ENCODE measurements at places on chromosomes 5 and 9.

- DNase-seq = no peak
Observed at GRCh38 chr5:669111-669841, 23.9 kb downstream of the TPPP start.

DNA sequence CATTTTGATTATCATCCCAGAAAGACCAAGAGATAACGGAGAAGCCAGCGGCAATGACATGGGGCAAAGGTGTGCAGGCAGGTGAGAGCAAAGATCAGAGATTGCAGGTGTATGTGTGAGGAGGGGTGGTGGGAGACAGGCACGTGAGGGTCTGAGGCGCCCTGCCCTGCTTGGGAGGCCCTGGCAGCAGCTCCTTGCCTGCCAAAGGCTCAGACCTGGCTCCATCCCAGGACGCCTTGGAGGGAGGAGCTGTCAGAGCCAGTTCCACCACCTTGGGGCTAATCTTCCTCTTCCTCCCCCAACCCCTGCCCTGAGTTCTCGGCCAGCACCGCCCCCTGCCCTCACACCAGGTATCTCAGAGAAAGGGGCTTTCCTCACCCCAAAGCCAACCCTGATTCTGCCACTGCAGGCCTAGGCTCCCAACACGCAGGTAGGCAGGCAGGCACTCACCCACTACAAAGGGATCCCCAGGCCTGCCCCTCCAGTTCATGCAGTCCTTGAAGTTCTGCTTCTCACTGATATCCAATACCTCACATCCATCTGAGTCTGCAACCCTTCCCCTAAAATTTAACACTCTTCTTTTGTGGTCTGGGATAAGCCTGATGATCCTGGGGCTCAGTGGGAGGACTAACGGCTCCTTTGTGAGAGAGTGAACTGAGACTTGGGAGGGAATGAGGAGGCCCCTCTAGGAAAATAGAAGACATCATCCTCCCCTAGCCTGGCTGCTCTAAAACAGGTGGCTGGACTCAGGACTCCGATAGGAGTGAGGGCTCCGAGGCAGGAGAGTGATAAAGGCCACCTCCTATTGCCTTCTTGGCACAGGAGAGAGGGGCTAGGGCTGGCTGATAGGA is 1.8 kb downstream of the AQP3 start:
- no peak for DNase-seq

DNA sequence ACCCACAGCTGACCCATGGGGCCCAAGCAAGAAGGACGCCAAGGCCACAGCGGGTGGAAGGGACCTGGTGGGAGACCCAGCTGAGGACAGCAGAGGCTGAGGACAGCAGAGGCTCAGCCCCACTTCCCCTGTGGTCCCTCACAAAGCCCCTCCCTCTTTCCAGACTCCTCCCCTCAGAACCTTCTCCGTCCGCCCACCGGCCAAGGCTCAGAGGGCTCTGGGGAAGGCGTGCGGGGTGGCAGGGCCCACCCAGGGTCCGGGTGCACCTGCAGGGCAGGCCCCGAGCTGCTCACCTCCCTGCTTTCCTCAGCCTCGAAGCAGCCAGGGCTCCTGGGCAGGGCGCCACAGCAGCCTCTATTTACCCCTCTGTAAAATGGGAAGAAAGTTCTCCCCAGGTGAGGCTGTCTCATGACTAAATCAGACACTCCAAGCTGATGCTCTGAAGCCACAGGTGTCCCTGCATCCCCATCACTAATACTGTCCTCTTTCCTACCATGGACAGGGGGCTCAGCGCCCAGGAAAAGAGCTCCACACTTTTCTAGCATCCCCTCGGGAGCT is 137.9 kb upstream of the PPP1R26 start:
- no peak for DNase-seq

- no peak for DNase-seq
Observed at GRCh38 chr5:164392531-164392930, 887.1 kb downstream of the MAT2B start.

DNA sequence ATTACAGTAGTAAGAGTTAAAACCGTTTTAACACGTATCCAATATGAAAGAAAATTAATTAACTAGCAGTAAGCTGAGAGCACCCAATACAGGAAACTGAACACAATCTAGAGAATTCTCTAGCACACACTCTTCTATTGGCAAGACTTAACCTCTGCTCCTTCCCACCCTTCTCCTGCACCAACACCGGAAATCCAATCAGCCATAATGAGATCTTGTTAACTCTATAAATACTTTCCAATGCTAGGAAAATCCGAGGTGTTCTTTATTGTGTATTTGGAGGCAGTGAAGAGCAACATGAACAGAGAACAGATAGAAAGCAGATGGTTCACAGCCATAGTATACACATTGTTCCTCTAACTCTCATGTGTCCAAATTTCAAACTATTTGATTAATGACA is 591.7 kb downstream of the CETN3 start:
- DNase-seq = no peak

DNA sequence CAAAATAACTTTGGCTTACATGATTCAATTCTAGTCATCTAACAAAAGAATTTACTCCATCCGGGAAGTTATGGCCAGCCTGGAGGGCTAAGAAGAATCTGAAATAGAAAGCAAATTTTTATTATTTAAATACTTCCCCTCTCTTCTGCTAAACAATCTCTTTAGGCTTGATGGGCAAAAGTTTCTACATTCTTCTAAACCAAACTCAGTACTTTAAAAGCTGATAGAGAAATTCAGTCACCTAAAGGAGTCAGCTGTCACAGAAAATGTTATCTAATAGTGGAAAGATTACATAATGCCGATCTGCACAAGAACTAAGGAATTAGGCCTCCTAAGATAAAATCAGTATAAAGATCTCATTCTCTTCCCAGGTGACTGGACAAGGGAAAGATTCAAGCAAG is 32.4 kb downstream of the GNAQ start:
- no peak for DNase-seq

DNA sequence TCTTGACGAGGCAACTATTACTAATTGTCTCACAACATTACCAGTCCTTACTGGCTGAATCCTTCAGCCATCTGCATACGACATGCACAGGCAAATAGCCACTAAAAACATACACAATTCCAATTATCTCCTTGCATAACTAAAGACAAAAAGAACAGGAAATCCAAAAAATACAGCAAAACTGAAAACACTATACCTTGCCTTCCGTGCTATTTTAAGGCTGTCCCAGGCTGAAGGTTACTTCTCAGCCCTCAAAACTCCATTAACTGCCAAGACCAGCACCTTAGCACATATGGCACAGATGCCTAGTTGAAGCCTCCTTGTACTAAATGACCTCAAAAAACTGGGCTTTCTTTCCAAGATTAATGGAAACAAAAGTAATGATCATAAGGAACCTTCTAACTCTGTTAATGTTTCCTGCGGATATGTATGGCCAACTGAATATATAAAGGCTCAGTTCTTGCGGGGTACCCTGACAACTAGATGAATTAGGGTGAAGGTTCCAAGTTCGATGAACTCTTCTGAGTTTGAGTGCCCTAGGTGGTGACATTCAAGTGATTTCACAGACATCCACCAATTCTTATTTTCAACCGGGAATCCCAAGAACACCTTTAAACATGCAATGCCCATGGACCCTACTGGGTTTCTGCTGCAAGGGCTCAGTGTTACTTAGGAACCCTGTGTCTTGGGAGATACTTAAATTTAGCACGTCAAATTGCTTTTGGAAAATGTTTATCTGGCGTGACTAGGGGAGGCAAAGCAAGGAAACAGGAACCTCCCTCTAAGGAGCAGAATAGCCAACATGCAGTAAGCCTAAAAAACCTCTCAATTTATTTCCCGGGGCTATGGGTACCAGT is 455.3 kb downstream of the RAB3C start:
- DNase-seq = no peak

DNA sequence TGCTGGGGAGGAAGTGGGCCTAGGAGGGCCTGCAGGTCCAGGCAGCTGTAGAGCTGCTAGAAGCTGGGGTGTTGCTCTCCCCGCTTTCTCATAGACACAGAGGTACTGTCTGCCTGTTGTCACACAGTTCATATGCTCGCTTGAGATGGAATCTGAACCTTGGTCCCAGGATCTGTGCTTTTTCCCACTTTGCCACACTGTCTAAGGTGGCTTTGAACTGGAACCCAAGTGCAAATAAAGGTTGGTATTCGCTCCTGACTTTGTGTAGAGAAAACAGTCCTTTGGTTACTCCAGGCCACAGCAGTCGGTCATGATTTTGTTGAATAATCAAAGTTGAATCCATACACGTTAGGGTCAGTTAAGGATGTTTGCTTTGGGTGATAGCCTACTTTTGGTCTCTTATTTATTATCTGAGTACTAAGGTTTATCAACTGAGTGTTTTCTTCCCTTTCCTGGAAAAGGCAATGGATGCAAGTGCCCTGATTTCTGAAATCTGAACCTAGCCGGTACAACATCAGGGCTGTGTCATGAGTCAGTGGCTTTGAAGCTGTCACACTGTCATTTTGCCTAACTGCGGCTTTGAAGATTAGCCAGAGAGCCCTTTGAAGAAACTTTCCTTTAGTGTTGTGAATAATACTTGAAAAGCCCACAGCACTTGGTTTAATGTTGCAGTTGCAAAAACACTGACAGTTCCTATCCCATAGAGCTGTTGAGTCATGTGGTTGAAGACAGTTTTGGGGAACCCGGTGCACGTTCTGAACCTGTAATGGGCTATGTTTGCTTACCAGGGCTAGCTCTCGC is 41.3 kb downstream of the HABP4 start:
- no peak for DNase-seq

DNA sequence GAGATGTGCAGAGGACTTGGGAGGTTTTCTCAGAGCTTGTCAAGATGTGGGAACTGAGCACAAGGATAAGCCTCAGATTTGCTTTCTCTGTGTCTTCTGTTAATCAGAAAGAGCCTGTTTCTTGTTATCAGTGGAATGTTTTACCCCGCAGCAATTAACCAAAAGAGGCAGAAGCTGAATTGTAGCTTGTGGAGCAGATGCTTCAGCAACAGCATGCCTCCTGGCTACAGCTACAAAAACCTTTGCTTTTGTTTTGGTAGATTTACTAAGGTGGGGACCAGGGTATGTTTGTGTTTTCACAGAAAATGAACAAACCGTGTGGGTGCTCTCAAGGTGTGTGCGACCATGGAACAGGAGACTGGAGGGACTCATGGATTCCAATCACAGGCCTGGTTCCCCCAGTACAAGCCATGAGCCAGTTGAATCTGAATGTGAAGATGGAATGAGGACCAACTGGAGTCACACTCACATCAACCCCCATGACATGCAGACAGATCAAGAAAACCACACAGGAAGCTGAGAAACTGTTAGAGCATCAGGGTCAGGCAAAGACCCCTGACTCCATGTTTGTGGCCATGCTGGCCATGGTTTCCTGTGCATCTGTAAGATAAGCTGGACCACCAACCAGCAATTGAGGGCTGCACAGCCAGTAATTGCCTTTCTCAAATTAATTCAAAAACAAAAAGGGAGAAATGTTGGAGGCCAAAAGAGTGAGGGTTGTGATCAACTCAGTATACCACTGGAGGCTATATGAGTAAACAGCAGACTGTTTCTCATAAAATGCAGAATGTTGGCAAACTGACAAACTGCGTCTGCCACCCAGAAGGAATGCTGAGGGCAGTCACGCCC is 6.9 kb downstream of the UGT3A2 start:
- no peak for DNase-seq

DNA sequence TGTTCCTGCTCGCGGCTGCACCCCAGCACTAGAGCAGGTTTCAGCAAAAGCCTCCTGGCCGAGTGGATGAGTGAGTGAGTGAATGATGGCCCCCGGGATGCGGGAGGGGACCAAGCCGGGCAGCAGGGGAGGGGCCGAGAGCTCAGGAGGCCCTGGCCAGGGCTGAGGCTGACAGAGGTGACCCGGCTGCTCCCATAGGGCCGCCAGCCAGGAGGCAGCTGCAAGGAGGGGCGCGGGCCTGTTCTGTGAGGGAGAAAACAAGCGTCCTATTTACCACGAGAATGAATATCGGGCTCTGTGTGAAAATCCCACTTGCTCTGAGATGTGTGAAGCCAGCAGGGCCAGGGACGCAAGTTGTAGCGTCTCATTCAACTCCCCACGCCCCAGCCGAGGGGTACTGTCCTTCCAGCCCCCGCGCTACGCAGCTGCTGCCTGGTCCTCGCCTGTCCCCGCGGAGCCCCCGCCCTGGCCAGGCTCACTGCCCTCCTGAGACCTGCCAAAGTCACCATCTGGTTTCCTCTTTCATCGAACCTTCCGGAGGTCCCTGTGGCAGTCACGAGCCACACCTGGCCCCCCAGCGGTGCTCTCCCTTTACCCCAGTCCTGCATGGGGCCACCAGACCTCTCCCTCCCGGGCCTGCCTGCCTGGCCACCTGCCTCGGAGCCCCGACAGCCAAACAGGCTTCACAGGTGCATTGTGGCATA is 38.8 kb downstream of the RASGEF1C start:
- DNase-seq = no peak

DNA sequence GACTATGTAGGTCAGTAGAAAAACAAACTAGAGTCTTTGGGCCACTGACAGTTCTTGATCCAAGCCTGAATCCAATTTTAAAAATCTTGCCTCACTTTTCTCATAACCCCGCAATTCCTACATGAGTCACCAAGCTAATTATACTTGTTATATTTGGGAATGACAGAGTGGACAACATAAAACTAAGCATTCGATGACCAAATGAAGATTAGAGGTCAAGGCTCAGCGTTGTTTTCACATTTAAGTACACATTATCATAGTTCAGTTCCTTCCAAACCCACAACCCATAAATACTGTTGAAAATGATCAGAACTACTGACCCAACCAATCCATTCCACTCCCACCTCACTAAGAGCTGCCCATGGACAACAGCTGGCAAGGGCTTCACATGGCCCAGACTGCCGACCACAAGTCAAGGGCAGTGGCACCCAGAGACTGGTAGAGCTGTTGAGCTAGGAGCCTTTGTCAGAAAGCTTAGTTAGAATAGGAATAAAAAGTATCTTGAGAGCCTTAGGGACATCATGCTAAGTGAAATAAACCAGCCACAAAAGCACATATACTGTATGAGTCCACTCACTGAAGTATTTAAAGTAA is 64.2 kb downstream of the MYO10 start:
- no peak for DNase-seq

- no peak for DNase-seq
Observed at GRCh38 chr5:117160391-117160790, 585.8 kb upstream of the SEMA6A start.

GRCh38 chr9:94622087-94622800 is 17.1 kb downstream of the FBP1 start:
- no peak for DNase-seq

DNA sequence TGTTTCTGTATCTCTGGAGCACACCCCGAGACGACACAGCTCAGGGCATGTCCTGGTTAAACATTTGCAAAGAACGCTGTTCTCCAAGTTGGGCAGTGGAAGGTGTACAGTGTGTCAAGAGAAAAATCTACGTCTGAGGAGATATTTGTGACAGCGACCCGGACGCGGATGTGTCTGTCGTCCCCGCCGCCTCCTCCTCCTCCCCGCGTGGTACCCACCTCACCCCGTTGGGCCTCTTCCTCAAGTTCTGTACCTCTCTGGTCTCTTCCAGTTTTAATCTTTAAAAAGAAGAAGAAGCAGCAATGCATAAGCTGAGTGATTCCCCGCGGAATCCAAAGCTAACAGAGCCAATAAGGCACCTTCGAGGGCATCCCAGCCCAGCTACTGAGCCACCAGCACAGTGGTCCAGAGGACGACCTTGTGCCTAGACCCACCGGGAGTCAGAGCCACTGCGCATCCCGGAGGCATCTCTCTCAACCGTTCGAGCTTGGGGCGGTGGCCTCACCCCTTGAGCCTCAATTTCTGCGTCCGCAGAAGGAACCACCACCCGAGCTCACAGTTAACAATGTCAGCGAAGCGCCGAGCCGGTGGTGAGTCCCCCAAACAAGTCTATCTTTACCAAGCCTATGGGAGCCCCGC is 467 bp downstream of the C9orf78 start:
- DNase-seq = no peak

- DNase-seq = no peak
Observed at GRCh38 chr9:10875752-10876151, 262.9 kb upstream of the PTPRD start.

- no peak for DNase-seq
Observed at GRCh38 chr5:166365164-166365563, 1926.3 kb upstream of the WWC1 start.

Measured in NCI-H526 treated with DMSO at 0.1 percent for 48 hours (cell line).